ENCODE measurements at places on chromosomes 6 and 20. TPM values are rescaled to one million over a fixed set of nuclear protein-coding genes. Genes with fewer than 3 reads are reported as not detected.

DNA sequence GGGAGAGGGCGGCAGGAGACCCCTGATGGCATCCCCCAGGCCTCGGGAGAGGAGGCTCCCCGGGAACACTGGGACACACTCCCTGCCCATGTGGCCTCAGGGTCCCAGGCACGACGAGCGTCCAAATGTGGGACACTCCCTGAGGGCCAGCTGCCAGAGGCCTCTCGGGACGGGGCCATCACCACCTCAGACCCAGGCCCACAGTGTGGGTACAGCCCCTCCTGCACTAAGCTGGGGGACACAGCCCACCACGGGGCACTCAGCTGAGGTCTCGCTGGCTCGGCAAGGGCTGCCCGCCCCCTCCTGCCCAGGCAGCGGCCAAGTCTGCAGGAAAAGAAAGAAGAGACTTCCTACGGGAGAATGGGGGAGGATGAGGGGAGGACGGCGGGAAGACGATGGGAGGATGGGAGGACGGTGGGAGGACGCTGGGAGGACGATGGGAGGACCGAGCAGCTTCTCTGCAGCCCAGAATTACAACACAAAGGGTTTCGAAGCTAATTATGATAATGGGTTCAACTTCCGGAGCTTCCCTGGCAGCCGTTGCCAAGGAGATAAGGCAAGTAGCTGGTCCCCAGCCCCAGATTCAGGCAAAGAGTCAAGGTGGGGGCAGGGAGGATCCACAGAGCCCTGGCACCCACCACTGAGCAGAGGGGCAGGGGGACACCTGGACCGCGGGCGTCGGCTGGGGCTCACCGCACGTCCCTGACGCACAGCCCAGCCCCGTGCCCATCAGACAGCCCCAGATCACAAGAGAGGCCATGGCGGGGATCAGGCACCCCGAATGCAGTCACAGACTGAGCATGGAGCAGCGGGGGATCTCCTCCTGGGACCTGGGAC is 17.5 kb downstream of the KCNQ2 start:
- no peak for DNase-seq
- peaks cover 2% of the 10 kb centered on the region for H3K4me1 ChIP-seq
- no peak overlapping the region for H3K27ac ChIP-seq
- H3K4me3 ChIP-seq: no peak overlapping the region
- no peaks in the 10 kb centered on the region for H3K36me3 ChIP-seq
- peaks cover 15% of the 10 kb centered on the region for H3K27me3 ChIP-seq

- H3K36me3 ChIP-seq: peaks cover 2% of the 10 kb centered on the region
- no peaks in the 10 kb centered on the region for H3K27me3 ChIP-seq
- peak overlapping the region; percentile 93 for H3K27ac ChIP-seq
- DNase-seq: no peak
Measured at GRCh38 chr6:3869632-3870527, 20.7 kb downstream of the FAM50B start.

Gene APCDD1L
- not detected for total RNA-seq

- no peak for DNase-seq
- no peak overlapping the region for H3K27ac ChIP-seq
Measured at GRCh38 chr6:7021301-7021700, 86.5 kb upstream of the RREB1 start.
